ENCODE measurements at places on chromosomes 2 and 18. TPM values are rescaled to one million over a fixed set of nuclear protein-coding genes. Genes with fewer than 3 reads are reported as not detected.

DNA sequence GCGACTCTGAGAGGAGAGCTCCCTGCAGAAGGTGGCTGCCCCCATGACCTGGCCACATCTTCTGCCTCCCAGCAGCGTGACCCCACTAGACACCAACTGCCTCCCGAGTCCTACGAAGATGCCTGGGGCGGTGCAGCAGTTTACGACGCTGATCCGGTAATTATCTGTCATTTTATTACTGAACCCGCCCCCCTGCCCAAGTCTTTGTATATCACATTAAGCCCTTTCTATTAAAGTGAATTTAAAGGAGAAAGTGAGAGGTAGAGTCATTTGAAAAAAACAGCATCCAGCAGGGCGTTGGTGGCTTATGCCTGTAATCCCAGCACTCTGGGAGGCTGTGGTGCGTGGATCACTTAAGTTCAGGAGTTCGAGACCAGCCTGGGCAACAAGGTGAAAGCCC lies 33.4 kb downstream of the ABCG8 start:
- DNase-seq: no peak

GRCh38 chr2:205531489-205532148 lies 150.7 kb upstream of the NRP2 start:
- no peak for DNase-seq

GRCh38 chr2:230124235-230124634 lies 55.5 kb upstream of the SLC16A14 start:
- no peak for DNase-seq

- DNase-seq: peak; percentile 53
Measured at GRCh38 chr2:73255007-73255644, 21.0 kb downstream of the CCT7 start.

GRCh38 chr18:34223164-34223892 lies 1.4 kb downstream of the NOL4 start:
- DNase-seq: peak; percentile 6

GRCh38 chr2:115194623-115195022 lies 752.2 kb downstream of the DPP10 start:
- DNase-seq: no peak

DNA sequence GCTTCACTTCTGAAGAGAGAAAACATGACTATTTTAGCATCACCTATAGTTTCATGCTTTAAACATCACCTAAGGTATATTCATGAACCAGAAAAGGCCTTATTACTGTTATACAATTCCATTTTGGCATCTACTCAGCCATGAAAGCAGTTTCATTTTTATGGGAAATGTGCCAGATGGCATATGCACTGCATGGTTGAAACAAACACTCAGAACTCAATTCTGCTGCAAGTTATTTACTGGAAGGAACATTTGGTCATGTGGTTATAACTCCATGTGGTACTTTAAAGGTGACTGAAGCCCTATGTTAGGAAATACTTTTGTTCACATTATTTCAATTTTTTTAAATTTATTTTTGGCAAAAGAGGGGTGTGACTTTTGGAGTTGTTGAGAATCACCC lies 287.5 kb upstream of the CRIM1 start:
- DNase-seq: no peak

GRCh38 chr18:48540251-48541025 lies 1.6 kb downstream of the CTIF start:
- peak; percentile 68 for DNase-seq

DNA sequence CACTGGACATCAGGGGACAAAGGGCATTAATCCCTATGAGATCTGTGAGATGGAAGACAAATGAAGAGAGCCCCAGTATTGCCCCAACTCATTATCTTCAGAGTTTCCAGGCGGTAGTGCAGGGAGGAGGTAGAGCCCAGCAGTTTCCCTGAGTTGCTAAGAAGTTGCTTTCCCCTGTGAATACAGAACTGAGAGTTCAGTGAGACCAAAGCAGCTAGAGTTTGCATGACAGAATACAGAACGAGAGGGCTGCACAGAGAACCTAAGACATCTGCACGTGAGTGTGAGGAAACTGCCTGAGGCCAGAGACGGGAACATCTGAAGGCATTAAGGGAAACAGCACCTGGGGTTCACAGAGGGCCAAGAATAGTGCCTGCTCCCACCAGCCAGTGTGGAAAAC lies 18.1 kb upstream of the PGAP1 start:
- DNase-seq: no peak

DNA sequence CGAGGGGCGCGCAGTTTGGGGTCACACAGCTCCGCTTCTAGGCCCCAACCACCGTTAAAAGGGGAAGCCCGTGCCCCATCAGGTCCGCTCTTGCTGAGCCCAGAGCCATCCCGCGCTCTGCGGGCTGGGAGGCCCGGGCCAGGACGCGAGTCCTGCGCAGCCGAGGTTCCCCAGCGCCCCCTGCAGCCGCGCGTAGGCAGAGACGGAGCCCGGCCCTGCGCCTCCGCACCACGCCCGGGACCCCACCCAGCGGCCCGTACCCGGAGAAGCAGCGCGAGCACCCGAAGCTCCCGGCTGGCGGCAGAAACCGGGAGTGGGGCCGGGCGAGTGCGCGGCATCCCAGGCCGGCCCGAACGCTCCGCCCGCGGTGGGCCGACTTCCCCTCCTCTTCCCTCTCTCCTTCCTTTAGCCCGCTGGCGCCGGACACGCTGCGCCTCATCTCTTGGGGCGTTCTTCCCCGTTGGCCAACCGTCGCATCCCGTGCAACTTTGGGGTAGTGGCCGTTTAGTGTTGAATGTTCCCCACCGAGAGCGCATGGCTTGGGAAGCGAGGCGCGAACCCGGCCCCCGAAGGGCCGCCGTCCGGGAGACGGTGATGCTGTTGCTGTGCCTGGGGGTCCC lies at the start of gene ITGA4:
ITGA4 (plus strand) TSS at position 266 of the 620 bp plus-strand sequence; CDS start at position 535, 269 bp downstream.
- peak; percentile 75 for DNase-seq

DNA sequence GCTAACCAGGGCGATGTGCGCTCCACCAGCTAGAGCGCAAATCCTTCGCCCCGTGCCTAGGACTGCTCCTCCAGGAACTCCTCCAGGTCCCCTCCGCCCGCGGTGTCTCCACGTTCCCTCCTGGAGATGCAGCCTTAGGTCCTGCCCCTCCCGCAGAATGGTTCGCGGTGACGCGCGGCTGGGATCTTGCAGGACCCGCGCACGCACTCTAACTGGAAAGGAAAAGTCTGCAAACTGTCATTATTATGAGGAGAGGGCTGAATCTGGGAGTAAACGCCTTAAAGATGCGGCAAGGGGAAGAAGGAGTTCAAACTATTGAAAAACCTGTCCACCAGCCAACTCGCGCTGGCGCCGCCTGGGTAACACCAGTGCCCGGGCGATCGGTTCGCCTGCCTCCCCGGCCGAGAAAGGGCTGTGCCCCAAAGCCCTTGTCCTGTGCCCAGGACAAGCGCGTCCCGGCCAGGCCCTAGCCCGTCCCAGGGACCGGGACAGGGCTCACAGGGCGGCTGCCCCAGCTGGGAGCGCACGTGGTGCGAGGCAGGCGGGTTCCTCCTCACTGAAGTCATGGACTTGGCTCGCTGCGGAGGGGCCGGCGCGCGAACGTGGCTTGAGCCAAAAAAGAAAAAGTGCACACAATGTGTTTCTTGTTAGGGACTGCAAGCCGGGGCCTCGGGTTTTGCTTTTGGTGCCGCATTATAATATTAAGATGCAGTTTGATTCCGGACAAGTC lies 5.5 kb upstream of the ID2 start:
- no peak for DNase-seq

DNA sequence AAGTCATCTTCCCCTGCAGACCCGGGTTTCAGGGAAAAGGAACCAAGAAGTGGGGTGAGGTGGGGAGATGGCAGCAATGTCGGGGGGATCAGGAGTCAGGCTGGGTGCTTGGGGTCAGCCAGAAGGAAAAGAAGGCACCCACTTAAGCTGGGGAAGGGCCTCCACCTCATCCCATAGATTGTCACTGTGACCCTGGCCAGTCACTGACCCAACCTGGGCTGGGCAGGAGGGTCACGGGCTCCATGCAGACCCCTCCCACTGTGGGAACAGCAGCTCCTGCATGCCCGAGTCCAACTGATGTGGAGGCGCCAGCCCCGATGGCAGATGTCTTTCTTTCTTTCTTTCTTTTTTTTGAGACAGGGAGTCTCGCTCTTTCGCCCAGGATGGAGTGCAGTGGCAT lies 53.6 kb upstream of the HAAO start:
- no peak for DNase-seq

DNA sequence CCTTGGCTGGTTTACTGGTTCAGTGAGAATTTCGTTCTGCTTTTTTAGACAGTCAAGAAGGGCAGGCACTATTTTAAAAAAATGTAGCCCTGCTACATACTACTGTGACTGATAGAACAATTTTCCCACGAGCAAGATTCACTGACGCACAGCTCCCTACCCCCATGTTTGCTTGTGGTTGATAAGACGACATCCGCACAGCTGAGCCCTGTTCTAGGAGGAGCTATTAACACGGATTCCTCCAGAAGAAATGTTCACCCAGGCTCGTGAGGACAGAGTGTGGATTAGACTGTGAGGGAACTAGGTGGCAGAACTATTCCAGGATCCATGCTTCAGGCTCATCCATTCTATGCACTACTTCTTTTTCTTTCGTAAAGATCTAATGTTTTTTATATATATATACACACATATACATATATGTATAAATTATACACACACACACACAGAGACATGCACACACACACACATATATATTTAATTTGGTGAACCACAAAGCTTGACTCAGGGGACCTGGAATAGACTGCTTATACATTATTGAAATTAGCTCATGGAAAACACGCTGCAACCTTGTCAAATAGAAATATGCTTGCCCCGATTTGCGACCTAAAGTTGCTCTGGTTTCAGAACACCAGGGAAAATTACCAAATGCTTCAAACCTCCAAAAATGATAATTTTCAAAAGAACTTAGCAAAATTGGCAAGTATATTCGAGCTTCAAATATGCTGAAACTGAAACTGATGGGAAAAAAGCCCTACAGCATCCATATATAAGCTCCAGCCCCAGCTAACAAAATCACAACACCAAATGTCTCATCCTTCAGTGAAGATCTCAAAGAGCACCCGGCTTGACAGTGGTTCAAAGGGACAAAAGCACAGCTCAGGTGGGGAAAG lies 370.4 kb downstream of the SOCS6 start:
- no peak for DNase-seq

GRCh38 chr2:179239195-179239594 lies 25.4 kb downstream of the SESTD1 start:
- DNase-seq: peak; percentile 58

DNA sequence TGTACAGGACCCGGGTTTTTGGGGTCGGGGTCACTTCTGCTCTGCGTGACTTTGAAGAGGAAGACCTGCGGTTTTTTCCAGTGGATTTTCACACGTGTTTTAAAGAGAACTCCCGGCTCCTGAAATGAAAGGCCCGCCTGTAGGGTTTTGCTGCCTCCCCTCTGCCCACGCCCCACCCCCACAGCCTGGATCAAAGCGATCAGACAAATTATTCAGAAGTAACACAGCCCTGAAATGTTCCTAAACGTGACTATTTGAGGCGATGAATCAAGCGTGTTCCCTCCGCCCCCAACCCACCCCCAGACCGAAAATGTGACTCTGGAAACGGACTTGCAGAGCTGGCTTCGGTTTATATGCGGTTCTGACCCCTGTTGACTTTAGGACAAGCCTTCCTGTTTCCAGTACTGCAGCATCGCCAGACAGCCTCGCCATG lies 28.7 kb upstream of the SMIM21 start:
- no peak for DNase-seq

GRCh38 chr18:29712785-29713184 lies 1329.8 kb downstream of the DSC3 start:
- peak; percentile 21 for DNase-seq

DNA sequence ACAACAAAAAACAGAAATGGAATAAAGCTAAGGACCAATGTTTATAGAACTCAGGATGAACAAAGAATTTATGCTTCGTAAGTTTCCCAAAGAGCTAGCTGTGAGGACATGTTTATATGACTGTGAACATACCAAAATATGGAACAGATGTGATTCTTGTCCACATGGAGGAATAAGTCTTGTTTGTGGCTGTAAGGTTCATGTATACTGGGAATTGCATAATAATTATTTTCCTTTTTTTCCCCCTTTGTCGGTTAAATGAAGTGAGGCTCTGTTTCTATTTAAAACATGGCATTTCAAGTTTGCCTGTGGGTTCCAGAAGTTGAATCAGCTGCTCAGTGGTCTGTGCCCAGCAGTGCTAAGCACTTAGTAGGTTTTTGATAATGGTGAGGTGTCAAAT lies 108.1 kb downstream of the FHOD3 start:
- no peak for DNase-seq

The SPATA3 gene
- total RNA-seq: not detected

The MYO5B gene
- total RNA-seq: 31.7 TPM
